ENCODE measurements at places on chromosomes 16 and 17.

DNA sequence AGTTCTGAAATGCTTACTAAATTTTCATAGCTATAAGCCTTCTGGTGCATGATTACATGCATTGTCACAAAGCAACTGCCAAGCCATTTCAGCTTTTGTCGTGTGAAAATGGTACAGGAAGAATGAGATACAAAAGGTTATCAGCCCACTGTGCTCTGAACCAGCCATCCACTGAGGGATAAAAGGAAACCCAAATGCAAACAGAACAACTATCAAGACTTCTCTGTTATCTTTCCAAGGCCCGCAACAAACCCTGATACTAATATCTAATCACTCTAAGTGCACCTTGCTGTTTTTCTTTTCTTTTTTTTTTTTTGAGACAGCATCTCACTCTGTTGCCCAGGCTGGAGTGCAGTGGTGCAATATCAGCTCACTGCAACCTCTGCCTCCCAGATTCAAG, 109.0 kb downstream of the FTO start:
- no peak for DNase-seq

- DNase-seq: no peak
These were observed 133.1 kb downstream of the ANKRD11 start for GRCh38 chr16:89357055-89357816.

DNA sequence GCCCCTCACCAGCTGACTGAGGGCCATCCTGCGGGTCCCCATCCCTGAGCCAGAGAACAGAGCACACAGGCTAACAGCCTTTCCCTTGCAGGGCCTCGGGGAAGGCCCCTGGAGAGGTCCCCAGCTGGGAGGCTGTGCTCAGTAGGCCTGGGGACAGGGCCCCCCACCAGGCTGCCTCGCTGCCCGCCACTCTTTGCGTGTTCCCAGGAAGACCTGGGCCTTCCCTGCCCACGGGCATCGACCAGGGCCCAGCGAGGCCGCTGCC, 785 bp downstream of the HID1 start:
- no peak for DNase-seq

DNA sequence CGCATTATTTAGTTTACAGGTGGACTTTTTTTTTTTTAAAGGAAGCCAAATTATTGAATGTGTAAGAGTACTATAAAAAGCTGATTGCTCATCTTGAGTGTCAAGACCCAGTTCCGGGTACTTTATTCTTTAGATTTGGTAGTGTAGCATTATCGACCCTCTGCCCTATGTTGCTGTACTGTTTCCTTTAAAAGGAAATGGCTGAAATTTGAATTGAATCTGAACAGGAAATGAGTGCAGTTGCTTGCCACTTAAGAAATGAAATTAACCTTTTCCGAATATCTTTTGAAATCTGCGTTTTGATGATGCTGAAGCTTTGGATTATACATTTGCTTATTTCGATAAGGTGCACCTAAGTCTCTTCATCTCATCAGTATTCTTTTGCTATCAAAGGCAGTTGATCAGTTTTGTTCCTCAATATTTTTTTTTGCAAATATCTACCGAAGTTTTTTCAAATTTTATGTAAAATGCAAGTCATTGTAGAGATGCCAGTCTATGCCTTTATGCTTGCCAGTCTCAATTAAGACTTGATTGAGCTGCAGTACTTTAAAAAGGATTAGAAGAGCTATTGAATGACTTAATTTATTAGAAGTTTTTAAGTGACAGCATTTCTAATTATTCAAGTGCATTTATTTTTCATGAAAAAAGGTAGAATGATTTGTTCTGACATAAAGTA, 1.8 kb downstream of the GGNBP2 start:
- DNase-seq: no peak

GRCh38 chr16:57348327-57348726, 10.3 kb upstream of the CCL22 start:
- DNase-seq: no peak

DNA sequence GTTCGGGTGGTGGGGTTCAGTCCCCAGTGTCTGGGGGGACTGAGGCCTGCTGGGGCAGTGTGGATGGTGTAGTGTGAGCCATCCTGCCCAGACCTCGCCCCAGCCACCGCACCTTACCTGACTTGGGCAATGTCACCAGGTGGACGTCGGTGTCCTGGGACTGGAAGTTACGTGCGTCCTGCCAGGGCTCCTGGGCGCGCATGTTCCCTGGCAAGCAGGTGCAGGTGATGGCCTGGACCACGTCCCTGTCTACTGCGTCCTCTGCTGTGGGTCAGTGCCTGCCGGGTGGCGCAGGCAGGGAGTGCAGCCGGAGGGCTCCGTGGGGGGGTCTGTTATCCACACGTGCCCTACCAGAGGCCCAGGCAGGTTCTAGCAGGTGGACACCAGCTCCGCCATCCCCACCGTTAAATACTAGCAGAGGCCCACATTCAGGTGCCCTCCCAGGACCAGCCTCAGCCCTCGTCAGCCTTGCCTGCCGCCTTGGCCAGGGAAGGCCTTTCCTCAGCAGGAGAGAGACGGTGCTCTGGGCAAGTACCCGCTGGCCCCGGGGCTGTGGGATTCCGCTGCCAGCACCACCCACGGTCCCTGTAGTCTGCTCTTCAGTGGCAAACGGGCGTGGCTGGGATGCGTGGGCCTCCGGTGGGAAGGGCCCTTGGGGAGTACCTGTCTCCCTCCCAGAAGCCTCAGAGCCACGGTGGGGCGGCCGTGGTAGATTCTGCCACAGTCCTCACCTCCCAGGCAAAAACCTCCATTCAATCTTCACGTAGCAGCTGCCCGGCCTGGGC, 8.1 kb upstream of the DPEP1 start:
- no peak for DNase-seq

DNA sequence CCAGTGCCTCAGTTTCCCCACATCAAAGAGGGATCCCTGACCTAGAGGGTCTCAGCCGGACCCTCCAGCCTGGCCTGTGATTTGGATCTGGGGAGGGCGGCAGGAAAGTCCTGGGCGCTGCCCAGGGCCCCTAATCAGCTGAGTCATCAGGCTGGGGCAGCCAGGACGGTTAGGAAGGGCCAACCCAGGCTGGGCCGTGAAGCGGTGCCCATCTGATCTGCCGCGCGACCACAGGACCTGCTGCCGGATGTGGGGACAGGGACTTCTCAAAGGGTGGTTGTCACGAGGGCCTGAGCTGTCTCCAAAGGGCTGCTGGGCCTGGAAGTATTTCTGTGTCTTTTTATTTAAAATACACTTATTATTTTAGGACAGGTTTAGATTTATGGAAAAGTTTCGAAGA, 4.4 kb downstream of the TPSAB1 start:
- DNase-seq: no peak
